ENCODE measurements at places on chromosomes 3 and 15.
A peak's percentile ranks its signal among the peaks of the same experiment; 100 is the strongest.

DNA sequence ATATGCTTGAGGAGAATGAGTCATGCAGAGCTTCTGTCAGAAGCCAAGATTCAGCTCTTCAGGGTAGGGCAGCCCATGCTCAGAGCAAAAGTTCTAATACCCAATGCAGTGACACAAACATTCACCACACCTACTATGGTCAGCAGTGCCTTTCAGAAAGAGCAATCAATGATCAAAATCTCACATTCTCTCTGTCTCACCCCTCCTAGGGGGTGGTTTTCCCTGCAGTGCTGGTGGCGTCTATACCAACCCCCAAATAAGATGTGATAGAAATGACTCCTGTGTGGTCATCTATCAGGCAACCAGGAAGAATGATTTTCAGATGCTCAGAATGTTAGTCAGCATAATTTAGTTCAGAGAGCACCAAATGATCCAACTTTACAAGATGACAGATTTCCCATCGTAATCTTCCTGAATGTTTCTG is 385.3 kb downstream of the NTRK3 start:
- DNase-seq: peak; percentile 29

DNA sequence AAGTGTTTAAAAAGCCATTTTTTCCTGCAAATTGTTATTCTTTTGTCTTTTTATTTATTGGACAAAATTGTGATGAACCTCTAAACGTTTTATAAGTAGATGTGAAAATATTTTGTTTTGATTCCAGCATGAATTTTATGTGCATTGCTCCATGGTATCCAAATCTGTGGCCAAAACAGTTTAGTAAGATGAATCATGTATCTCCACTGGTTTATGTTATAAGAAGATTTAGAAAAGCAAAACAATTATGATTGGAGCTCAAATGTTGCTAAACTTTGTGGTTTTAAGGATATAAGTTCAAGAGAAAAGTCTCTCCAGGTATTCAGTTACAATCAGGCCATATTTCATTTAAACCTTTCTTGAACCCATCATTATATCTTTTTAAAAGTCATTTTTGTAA is 80.9 kb downstream of the NECTIN3 start:
- DNase-seq: no peak

GRCh38 chr15:90482124-90483011 is 47.4 kb upstream of the CRTC3 start:
- peak; percentile 38 for DNase-seq

DNA sequence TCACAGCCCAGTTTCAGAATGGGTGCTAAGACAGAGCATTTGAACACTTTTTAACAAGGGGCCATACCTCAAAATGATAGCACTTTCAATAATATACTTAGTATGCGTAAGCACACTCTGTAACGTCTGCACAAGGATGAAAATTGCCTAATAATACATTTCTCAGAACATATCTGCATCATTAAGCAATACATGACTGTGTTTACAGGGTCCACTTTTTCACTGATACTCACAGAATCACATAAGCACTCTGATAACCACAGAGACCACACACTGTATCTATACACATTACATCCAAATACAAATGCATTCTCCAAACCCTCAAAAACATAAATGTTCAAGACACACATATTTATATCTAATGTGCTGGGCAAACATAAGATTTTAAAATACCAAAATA is 79.8 kb downstream of the NR1I2 start:
- DNase-seq: no peak

DNA sequence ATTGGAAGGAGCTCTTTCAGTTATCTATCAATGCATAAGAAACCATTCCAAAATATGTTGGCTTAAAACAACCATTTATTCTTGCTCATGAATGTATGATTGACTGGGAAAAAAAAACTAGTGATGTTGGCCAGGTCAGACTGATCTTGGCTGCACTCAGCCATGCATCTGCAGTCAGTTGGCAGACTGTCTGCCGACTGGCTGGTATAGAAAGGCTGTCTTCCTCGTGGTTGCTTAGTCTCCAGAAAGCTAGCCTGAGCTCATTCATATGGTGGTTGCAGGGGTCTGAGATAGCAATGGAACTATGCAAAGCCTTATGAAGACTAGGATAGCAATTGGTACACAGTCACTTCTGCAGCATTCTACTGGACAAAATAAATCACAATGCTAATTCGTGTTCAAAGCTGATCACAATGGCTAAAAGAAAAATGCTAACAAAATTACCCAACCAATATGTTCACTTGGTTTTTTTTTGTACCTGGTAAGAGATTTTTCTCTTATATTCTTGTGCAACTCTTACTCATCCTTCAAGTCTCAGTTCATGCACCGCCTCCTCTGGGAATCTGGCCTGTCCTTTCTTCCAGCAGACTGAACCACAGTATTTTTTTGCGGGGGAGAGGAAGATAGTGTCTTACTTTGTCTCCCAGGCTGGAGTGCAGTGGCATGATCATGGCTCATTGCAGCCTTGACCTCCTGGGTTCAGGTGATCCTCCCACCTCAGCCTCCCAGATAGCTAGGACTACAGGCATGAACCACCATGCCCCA is 126.8 kb downstream of the KCNAB1 start:
- DNase-seq: peak; percentile 81

DNA sequence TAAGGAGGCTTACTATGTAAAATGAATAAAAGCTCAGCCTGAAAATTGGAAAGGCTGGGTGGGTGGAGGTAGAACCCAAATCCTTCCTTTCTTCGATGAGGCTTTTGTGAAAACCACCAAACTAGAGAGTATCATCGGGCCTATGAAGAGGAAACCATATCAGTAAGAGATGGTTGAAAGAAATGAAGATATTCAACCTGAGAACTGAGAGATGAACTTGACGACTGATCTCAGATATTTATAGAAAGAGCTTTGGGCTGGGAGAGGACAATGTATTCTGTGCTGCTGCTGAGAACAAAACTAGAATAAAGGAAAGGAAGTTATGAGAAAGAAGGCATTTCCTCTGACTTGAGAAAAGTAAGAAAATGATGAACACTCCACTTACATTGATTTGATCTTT is 236.6 kb downstream of the KCNH8 start:
- DNase-seq: no peak

GRCh38 chr3:65443739-65444446 is 594.8 kb downstream of the MAGI1 start:
- no peak for DNase-seq

GRCh38 chr3:142209655-142210054 is 15.7 kb downstream of the GK5 start:
- DNase-seq: peak; percentile 41

GRCh38 chr3:78506581-78507195 is 1261.1 kb downstream of the ROBO1 start:
- peak; percentile 73 for DNase-seq

- DNase-seq: no peak
Observed at GRCh38 chr15:35445891-35446290, 100.1 kb downstream of the DPH6 start.

DNA sequence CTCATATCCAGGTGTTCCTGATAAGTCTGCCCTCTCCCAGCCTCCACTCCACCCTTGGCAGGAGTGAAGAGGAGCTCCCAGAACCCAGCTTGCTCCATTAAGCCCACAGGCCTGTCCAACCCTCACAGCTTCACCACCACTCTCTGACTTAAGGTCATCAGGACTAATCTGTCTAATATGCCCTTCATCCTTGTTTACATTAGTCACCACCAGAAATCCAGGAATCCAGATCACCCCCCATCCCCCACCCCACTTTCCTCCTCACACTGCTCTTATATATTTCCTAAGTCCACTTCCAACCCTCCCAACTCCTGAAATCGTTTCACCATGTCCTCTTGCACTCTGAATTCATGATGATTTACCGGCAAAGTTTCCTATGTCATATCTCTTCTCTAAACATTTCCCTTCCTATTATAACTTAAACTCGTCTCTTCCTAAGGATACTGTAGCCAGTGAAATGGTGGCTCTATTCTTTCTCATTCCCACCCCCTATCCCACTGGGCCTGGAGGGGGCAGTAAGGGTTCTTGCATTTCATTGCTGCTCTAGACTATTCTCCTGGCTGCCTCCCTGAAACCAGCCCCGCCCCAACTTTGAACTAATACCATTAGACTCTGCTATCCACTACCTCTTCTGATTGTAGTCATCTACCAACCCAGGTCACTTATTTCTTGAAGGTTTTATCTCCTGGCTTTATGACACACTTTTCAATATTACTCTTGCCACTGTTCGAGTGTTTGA is 43.4 kb downstream of the PPP2R3A start:
- no peak for DNase-seq

GRCh38 chr3:133949438-133949837 is 53.8 kb upstream of the RAB6B start:
- no peak for DNase-seq

- peak; percentile 77 for DNase-seq
Observed at GRCh38 chr3:143236226-143236964, 116.8 kb downstream of the CHST2 start.

- no peak for DNase-seq
Observed at GRCh38 chr15:77119446-77119845, 48.5 kb upstream of the TSPAN3 start.

GRCh38 chr3:188574885-188575284 is 420.9 kb downstream of the LPP start:
- no peak for DNase-seq

DNA sequence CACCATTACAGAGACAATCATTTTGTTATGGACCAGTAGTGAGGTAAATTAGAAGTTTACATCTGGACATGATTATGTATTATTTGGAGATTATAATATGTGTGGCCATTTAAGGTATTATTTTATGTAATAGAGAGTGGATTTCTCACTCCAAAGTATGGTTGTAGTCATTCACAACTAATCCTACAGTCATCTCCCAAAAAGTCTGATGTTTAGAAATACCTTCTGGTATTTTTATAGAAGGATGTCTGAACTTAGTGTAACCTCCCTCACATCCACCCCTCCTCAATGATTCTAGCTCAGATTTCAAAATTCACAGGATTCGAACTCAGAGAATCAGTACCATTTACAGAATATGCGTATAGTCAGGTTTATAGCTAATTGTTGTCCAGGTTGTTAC is 346.6 kb upstream of the MEIS2 start:
- DNase-seq: no peak

GRCh38 chr3:143002083-143002712 is 828 bp downstream of the U2SURP start:
- peak; percentile 45 for DNase-seq

DNA sequence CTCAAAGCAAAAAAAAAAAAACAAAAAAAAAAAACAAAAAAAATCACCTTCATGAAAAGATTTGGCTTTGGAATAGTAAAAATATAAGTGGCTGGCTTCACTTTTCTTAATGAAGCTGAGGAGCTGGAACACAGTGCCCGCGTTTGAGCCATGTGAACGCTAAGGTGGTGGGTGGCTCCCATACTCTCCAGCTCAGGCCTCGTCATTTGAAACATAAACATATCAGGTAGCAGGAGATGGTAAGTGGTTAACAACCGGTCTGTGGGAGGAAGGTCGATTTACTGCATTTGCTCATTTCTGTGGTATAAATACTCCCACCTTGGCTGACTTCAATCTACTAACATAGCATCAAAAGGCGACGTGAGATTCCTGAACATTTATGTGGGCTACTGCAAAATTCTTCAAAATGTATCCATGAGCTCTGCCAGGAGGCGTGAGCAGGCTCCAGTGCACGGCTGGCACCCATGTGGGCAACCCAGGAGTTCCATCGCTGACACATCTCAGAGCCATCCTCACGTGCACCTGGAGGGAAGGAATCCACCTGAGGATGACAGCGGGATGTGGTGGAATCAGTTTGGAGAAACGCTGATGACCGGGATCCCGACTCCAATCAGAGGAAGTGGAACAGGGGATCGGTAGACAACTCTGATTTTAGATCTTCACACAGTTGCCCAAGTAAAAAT is 157.6 kb downstream of the ATP10A start:
- no peak for DNase-seq

GRCh38 chr3:174863488-174863887 is 4.4 kb downstream of the NAALADL2 start:
- peak; percentile 74 for DNase-seq

- no peak for DNase-seq
Observed at GRCh38 chr15:95196176-95196915, 965.0 kb downstream of the MCTP2 start.

- peak; percentile 44 for DNase-seq
Observed at GRCh38 chr15:74007820-74008371, 13.4 kb downstream of the PML start.

DNA sequence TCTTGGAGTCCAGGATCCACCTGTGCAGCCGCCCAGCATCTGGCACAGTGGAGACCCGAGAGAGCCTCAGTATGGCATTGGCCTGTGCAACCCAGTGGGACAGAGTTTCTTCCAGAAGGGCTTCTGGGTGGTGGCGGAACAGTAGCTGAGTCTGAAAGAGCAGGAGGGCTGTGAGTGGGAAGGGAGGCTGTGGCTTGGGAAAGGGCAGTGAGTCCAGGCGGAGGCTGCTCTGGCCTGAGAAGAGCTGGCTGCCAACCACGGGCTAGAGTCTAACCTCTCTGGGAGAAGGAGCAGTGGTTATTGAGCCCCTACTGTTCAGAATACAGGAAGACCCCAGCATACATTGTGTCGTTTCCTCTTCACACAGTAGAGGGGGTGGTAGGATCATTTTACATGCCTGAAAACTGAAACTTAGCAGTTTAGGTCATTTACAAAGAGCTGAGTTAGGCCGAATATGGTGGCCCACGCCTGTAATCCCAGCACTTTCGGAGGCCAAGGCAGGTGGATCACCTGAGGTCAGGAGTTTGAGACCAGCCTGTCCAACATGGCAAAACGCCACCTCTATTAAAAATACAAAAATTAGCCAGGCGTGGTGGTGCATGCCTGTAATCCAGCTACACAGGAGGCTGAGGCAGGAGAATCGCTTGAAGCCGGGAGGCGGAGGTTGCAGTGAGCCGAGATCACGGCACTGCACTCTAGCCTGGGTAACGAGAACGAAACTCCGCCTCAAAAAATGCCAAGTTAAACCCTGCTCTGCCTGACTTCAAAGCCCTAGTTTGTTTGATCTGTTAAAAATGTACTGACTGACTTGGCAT is 3.2 kb downstream of the AEN start:
- DNase-seq: no peak

GRCh38 chr3:57298041-57298440 is 5.6 kb upstream of the ASB14 start:
- DNase-seq: peak; percentile 90

GRCh38 chr3:47163169-47164006 is 525 bp downstream of the SETD2 start:
- DNase-seq: peak; percentile 53

DNA sequence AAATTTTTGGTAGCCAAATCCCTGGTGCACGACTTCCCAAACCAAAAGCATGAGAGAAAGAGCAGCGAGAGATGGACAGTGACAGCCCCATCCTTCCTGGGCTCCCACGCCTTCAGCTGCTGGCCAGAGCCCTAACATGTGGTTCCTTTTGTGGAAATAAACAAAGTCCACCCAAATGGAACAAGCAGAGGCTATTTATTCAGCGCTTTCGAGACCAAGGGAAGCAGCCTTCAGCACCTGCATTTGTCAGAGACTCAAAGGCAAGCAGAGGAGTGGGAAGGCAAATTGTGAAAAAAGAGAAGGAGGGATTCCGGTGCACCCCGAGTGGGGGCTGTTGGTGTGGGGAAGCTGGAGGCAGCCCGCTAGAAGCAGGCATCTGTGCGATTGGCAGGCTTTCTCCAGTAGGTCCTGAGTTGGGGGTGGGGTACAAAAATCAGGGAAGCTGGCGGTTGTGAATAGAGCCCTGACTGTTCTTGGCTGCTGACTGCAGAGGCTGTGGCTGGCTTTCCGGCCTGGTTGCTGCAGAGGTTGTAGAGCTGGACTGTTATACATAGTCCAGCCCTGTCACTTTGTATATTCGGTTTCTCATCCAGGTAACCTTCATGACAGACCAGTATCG is 427.2 kb downstream of the OCA2 start:
- DNase-seq: no peak

GRCh38 chr3:76624164-76624563 is 415.7 kb upstream of the ROBO2 start:
- DNase-seq: no peak

GRCh38 chr3:16338999-16339398 is 74.0 kb downstream of the OXNAD1 start:
- DNase-seq: peak; percentile 84
